ENCODE measurements at places on chromosomes 3 and 15.

DNA sequence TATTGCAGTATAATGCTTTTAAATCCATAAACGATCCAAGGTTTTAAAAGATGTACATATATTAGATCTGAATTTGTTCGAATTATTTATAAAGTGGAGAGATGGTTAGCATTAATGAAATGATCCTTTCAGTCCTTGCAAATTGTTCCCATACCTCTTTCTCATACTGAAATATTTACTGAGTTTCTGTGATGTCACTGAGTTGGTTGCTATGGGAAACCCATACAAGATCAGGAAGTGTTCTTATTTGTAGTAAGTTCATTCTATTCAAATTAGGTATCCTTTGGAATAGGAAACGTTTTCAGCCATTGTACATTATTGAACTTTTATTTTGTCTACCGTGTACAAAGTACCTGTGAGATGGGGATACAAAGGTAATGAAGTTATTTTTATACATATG is 73.2 kb upstream of the CHL1 start:
- no peak for DNase-seq

- DNase-seq, result no peak
Measured at GRCh38 chr15:96217983-96218382, 112.5 kb upstream of the NR2F2 start.

DNA sequence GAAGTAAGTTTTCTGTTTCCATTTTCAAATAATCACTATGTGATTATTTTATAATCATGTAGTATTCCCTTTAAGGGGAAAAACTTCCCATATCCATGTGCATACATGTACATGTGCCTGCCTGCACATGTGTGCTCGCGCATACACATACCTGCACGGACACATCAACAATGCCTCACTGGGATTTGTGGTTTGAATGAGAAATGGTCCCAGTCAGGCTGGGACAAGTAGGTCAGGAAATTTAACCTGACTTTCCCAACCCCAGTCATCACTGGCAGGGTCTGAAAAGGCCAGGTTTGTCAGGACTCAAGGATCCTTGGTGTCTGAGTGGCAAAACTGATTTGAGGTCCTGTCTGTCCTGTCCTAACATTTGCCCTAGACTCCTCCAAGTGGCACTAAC is 109.3 kb upstream of the MRPS22 start:
- DNase-seq, result no peak

GRCh38 chr15:56537881-56538280 is 72.9 kb upstream of the MNS1 start:
- DNase-seq, result peak; percentile 28

DNA sequence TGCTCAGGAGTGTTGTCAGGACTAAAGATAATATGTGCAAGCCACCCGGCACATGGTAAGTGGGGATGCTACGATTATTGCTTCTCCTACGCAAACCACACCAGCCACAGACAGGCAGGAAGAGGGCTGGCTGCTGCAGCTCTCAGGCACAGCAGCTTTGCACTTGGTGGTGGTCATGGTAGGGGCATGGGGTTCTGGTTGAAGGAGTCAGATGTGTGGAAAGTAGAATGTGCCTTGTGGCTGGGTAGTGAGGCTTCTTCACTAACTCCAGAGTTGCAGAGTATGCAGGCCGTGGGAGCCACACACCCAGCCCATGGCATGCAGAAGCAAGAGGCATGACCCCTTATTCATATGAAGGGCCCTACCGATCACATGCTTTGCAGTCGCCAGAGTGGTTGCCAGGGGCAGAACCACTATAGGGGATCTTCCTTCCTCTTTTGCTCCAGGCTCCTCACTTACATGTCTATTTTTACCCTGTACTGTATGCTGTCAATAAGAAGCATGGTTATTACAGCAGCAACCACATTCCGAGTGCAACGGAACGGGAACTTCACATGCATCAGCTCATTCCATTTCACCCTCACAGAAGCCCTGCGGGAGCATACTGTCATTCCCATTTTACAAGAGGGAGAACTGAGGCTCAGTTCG is 59.2 kb upstream of the HERC1 start:
- peak; percentile 69 for DNase-seq

Measured in activated CD8-positive, alpha-beta memory T cell treated with anti-CD3 and anti-CD28 coated beads, Interleukin-2, amount 50 U/mL, for 4 hours (primary cell).